ENCODE measurements at places on chromosomes 16 and 17.

DNA sequence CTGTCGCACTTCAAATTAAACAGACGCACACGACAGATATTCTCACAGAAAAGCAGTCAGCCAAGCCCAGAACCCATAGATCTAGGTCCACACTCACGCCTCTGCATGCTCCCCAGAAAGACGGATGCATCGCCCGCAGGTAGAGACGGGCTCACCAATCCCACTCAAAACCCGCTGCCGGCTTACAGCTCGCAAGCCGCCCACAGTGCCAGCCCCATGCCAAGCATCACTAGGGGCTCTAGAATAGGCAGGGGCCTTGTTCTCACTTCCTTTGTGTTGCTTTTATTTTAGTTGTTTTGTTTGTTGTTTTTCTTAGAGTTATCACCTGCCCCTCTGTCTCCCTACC, 336 bp upstream of the BMERB1 start:
- DNase-seq = no peak

GRCh38 chr17:17156107-17156506, 50.0 kb downstream of the PLD6 start:
- no peak for DNase-seq

- no peak for DNase-seq
Observed at GRCh38 chr17:39927929-39928857, 661 bp downstream of the LRRC3C start.

DNA sequence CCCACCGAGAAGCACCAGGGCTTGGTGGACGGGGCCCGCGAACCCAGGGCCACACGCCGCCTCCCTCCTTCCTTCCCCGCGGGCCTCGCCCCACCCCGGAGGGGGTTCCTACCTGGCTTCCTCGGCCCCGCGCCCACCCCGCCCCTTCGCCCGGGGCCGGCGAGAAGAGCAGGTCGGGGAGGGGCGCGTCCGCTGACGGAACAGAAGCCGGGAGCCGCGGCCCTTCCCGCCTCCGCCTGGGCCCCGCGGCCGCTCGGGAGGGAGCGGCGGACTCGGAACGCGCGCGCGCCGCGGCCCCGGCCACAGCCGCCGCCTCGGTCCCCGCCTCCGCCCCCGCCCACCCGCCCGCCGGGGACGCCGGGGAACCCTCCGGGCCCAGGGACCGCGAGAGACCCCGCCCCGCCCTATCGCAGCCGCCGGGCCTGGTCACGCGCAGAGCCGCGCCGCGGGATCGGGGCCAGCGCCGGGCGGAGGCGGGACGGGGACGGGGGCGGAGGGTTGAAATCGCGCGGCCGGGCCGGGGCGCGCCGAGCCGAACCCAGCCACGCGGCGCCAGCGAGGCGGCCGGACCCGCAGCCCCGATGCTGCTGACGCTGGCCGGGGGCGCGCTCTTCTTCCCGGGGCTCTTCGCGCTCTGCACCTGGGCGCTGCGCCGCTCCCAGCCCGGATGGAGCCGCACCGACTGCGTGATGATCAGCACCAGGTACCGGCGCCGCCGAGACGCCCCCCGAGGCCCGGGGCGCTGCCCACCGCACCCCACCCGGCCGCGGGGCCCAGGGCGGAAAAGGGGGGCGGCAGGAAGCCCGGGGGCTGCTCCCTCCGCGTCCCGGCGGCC, at the start of gene TLCD3A:
TLCD3A (plus strand) TSS at position 530 of the 835 bp plus-strand sequence; CDS start at position 582, 52 bp downstream.
- no peak for DNase-seq

GRCh38 chr17:43967251-43967875, 13.6 kb upstream of the PYY start:
- no peak for DNase-seq

DNA sequence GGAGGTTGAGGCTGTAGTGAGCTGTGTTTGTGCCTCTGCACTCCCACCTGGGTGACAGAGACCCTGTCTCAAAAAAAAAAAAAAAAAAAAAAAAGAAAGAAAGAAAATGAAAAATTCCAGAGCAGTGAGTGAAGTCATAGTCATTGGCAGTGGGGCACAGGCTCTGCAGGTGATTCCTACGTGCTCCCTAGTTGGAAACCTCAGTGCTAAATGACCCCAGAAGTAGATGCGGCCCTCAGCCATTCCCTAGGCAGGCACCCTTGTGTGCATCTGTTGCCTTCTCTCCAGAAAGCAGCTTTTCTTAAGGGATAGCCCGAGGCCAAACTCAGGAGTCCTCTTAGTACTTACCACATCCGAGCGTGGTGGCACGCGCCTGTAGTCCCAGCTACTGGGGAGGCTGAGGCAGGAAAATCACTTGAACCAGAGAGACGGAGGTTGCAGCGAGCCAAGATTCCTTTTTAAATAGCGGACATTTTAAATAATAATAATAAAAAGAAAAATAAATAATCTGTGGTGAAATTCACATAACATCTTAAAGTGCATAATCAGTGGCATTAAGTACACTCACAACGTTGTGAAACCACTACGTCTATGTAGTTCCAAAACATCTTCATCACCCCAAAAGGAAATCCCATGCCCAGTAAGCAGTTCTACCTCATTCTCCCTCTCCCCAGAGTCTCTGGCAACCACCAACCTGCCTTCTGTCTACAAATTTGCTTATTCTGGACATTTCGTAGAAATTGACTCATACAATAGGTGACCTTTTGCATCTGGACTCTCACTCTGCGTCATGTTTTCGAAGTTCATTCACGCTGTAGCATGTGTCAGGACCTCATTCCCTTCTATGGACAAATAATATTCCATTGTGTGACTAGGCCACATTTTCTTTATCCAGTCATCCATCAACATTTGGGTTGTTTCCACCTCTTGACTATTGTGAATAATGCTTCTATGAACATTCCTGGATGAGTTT, 12.5 kb upstream of the SPHK1 start:
- no peak for DNase-seq

DNA sequence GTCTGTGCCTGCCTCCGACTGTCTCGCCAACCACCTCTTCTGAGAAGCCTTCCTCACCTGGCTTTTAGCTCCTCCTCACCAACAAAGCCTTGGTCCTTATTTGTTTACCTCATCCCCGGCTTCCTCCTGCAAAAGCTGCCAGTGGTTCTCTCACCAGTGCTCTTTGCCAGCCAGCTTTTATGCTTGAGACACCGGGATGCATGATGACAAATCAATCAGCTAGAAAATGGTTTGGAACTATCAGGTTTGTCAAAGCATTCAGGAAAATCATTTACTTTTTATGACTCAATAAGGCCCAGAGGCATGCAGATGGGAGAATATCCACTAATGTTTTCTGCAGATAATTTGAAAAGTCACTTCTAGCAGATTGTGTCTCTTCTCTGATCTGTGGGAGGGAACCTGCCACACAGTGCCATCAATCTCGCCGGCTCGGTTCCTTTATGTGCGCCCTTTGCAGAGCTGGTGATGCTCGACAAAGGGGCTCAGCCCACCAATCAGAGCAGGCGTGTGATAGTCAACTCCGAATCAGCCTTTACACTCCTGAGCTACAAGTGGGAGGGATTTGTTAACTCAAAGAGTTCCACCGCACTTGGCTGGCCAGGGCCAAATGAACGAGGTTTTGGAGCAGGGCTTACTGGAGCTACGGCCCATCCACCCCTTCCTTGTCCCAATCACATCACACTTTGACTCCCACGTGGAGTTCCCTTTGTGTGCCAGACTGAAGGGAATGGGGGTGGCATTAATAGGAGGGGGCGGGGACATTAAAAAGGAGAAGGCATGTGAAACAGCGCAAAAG, 85.8 kb downstream of the MRC2 start:
- DNase-seq = no peak

DNA sequence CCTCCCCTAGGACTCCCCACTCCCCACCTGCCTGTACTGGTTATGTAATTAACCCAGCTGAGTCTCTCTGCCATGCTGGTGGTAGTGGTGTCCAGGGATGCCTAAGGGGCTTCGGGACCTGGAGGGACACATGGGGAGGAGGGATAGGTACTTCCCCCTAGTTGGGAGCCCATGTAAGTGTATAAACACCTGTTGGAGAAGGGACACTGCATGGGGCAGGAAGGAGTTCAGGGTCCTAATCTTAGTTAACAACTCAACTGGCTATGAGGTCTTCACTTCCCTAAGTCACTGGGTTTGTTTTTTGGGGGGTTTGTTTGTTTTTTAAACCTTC, 1.3 kb downstream of the RASL10B start:
- no peak for DNase-seq

- no peak for DNase-seq
Observed at GRCh38 chr17:79189305-79189704, 114.7 kb downstream of the ENGASE start.

- no peak for DNase-seq
Observed at GRCh38 chr16:86297866-86298757, 212.2 kb upstream of the FOXF1 start.

GRCh38 chr16:71351558-71351901, 7.0 kb upstream of the CALB2 start:
- DNase-seq = peak; percentile 27
